Fibroblast of villous mesenchyme (primary cell): ENCODE measurements at places on chromosomes 2 and 18.

- DNase-seq, result no peak
These were observed 50.9 kb upstream of the PDE1A start for GRCh38 chr2:182477774-182478173.

- DNase-seq, result no peak
These were observed 21.5 kb upstream of the CPS1 start for GRCh38 chr2:210534879-210535278.

- peak; percentile 21 for DNase-seq
These were observed 141.8 kb downstream of the GRB14 start for GRCh38 chr2:164479460-164479859.

DNA sequence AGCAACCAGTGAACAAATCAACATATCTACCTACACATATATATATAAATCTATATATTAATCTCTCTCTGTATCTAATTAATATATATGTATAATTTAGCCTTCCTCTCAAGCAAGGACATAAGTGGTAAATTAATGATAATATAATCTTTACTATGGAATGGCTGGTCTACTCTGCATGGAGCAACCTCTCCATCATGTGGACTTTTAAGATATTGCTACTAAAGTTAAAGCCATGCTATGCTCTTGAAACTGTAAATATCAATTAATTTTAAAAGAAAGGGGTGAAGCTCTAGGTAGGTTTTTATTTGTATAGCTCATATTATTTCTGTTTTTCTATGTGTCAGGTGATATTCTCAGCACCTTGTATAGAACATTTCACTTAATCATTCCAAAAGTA, 147.0 kb downstream of the PPP1R1C start:
- peak; percentile 33 for DNase-seq

DNA sequence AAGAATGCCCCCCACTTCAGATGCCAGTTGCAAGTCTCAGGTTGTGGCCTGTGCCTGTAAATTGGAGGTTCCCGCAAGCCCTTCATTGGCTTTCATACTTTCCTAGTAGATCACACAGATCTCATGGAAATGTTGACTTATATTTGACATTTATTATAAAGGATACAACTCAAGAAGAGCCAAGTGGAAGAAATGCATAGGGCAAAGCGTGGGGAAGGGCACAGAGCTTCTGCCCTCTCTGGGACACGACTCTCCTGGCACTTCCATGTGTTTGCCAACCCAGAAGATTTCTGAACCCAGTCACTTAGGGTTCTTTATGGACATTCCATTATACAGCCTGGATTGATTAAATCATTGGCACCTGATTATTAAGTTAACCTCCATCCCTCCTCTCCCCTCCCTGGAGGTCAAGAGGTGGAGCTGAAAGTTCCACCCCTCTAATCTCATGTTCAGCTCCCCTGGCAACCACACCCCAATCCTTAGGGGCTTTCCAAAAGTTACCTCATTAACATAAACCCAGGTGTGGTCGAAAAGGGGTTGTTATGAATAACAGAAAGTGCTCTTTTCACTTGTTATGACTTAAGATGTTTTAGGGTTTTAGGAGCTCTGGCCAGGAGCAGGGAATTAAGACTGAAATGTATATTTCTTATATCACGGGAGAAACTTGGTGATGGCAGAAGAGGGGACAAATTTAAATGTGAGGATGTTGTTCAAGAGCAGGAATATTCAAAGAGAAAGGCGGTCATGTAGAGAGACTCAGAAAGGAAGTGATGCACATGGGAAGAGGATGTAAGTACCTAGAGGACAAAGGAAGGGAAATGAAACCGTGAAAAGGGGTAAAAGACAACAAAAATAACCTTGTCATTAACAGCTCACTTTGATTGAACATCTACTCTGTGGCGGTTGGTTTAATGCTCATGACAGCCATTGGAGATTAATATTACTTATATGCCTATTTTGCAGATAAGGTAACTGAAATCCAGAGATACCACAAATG, 31.8 kb downstream of the SP100 start:
- DNase-seq, result no peak

GRCh38 chr2:188466761-188467160, 175.1 kb downstream of the GULP1 start:
- DNase-seq, result no peak

DNA sequence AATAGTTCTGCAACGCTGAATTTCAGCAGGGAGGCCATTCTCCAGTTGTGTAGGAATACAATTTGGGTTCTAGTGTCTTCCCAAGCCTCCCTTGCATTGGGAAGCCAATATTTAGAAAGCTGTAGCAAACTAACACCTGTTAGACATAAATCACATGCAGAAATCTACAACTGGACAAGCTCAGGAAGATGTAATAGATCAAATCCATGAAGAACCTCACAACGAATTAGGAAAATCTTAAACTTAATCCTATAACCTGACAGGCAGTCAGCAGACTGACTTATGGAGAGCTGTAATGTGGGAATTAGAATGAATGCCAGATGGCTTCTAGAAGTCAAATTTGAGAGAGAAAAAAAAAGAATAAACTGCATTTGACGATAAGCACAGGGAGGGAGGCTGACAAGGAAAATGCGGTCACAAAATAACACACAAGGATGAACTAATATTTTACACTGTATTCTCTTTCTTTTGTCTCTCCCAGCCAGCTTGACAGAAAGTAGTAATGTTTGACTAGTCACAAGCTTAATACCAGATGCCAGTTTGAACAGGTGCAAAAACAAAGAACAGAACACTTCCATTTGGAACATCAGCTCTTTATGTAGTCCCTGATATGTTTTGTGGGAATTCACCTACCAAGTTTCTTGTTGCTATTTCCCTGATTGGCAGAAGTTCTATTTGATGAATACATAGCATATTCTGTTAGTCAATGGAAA, 50.8 kb upstream of the FANCL start:
- no peak for DNase-seq

- DNase-seq, result no peak
These were observed 77.3 kb upstream of the RMDN2 start for GRCh38 chr2:37847792-37848191.

GRCh38 chr2:3115301-3116042, 262.1 kb downstream of the EIPR1 start:
- DNase-seq, result no peak

DNA sequence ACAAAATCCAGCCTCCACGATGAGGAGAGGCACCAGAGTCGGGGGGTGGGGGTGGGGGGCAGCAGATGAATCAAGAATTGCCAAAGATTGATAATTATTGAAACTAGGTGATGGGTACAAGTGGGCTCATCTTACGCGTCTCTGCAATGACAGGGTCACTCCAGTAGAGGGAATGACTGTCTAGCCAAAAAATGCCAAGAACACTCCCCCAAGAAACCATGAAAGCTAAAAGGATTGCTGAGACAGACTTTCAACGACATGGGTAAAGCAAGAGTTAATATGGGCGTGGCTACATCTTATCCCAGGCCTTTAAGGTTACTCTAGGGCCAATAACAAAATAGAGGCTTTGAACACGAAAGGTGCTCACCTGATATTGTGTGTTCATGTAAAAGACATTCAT, 86.5 kb downstream of the STK39 start:
- DNase-seq, result no peak

GRCh38 chr2:134621939-134622705, 96.7 kb downstream of the TMEM163 start:
- no peak for DNase-seq

- DNase-seq, result no peak
These were observed 105.5 kb downstream of the ARL6IP6 start for GRCh38 chr2:152823905-152824304.

DNA sequence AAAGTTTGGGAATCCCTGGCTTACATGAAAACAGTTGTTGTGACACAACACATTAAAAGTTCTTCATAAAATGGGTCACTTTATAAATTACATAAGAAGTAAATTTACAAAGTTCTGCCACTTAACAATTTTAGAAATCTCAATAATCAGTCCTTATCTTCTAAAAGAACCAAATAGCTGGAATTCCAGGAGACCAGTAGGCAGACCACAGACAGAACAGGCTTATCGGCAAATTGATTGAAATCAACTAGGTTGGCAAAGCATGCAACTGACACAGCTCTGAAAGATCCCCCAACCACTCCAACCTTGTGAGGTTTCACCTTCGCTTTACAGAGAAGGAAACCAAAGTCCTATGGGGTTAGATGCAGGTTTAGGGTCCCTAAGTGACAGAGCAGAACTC, 103.0 kb downstream of the DNER start:
- no peak for DNase-seq

DNA sequence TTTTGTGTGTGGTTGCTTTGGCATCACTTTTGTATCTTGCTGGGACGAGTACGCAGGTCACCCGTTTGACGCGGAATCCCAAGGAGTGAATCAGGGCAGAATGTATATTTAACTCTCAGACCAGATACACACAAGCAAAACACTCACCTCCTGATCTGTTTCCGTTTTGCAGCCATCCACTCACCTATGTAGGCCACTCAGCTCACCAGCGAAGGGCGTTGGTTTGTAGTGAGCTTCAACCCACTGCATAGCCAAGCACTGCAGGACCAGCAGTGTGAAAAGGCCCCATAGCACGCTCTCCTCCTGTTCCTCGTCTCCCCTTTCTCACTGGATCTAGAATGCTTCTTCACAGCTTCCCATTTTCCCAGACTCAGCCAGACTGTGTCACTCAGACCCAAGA, 58.3 kb downstream of the ZNF532 start:
- DNase-seq, result no peak

DNA sequence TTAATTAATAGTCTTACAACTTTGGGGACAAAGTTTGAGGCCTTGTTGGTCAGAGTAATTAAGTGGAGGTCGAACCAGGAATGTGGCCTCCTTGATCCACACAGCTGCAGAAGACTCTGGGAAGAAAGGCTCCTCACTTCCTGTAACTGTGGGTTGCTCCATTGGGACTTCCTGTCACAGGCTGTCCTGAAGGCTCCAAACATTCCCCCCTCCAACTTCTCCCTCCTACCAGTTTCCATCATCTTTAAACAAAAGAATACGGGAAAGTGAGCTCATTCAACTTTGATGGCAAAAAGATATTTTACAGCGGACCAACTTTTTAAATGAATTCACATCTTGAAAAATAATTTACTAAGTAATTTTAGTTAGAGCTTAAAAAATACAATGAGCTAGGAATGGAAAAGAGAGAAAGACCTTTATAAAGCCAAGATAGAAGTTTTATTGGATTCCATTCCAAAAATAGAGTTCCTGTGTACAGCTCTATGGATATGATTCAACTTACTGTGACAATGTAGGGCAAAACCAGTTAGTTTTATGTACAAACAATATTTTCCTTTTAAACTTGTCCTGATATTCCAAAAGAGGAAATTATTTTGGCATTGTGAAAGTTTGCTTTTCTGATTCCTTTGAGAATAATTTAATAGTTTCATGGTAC, 212.0 kb upstream of the NABP1 start:
- DNase-seq, result no peak

- DNase-seq, result no peak
These were observed 4.5 kb downstream of the SMARCAL1 start for GRCh38 chr2:216416571-216417307.

GRCh38 chr2:114031605-114032505, 142.0 kb downstream of the ACTR3 start:
- DNase-seq, result no peak

GRCh38 chr2:191311156-191311555, 66.0 kb downstream of the MYO1B start:
- no peak for DNase-seq

GRCh38 chr2:101466426-101466825, 8.5 kb downstream of the RFX8 start:
- DNase-seq, result peak; percentile 42

GRCh38 chr2:70921839-70922234, 13.9 kb upstream of the ATP6V1B1 start:
- peak; percentile 24 for DNase-seq

GRCh38 chr18:46754188-46754587, 2.7 kb downstream of the ST8SIA5 start:
- no peak for DNase-seq

DNA sequence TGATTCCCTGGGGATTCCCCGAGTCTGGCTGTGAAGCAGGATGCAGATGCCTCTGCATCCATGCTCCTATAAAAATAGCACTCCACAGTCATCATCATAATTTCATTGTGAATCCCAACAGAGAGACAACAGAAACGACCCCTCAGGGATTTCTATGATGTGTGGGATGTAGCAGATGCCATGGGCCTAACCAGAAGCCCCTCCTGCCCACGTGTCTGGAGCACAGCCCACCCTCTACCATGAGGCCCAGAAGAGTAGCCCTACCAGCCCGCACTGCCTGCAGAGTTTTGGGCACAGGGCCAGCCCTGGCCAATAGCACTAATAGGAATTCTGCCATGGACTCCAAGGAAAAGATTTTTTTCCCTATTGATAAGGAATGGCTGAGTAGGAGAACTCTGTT, 66.6 kb downstream of the GYPC start:
- no peak for DNase-seq

DNA sequence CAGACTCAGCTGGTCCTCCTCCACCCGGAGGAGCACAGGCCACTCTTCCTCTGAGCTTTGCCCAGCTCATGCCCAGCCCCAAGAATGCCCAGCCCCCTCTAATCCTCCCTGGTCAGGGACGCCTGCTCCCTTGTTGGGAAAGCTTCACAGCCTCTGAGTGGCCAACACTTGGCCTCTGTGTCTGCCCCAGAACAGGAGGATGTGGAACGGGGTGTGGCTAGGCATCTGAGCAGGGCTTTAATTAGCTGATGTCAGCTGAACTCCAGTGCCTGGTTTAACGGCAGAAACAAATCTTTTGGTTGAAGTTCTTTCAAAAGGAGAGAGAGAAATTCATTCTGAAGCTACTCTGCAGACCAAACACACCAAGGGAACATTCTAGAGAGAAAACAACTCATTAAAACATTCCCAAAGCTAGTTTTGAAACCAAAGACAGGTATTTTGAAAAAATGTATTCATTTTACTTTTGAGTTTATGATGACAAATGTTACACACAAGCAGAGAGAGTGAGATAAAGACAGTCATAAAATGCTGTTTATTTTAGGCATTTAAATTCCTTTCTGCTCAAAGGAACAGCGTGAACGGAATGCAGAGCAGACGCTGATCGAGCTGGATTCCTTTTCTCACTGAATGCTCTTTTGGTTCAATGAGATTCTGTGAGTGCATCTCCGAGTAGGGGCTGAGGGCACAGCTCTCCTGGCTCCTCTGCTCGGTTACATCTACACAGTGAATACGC, 63.8 kb downstream of the RTP5 start:
- DNase-seq, result peak; percentile 92

- no peak for DNase-seq
These were observed 1155.6 kb downstream of the LRP1B start for GRCh38 chr2:140975237-140975636.

DNA sequence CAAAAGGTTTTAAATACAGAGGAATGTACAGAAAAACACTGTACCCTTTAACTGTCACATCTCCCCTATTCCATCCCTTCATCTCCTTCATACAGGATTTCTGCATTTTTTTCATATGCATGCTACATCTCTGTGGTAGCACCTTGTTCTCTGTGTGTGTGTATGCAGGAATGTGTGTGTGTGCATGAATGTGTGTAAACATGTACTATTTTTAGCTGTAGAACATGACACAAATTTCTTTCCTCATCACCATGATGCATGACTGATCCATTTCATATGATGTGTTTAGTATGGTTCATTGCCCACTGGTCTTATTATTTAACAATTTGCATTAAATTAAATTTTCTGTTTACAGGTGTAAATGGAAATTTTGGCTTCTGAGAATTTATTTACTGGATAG, 21.5 kb upstream of the ZEB2 start:
- no peak for DNase-seq
